Right cardiac atrium (tissue), 5 donors: ENCODE measurements at places on chromosomes 3 and 15. TPM values are rescaled to one million over a fixed set of nuclear protein-coding genes. Genes with fewer than 3 reads are reported as not detected.
A peak's percentile ranks its signal among the peaks of the same experiment; 100 is the strongest.

THRB gene
- 5.3 TPM for polyA plus RNA-seq

TRIM42 gene
- not detected for polyA plus RNA-seq

CFAP100 gene
- not detected for polyA plus RNA-seq

GPR176 gene
- polyA plus RNA-seq, result 1.8 TPM

SCN5A gene
- 69.0 TPM for polyA plus RNA-seq

GRCh38 chr15:32643907-32644445 is 2.5 kb downstream of the SCG5 start:
- DNase-seq, result no peak

DNA sequence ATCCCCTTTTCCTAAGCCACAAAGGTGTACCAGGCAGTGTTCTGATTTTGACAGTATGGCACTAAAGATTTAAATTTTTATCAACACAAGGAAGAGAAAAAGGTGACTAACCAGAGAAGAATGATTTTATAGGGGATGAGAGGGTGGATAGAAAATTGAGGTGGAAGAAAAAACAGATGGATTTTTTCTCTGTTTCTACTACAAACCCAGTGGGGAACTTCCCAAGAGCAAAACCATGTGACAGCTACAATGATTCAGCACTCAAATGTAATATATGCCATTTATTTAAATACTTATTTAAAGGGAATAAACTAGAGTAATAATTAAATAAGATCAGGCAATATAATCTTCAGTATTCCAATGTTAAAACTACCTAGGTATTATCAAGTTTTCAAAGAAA is 11.1 kb downstream of the DCUN1D1 start:
- no peak for DNase-seq

- no peak for DNase-seq
Observed at GRCh38 chr3:108487439-108487838, 23.0 kb downstream of the MYH15 start.

- no peak for DNase-seq
Observed at GRCh38 chr3:43861635-43862034, 170.9 kb downstream of the ABHD5 start.

GRCh38 chr3:64815789-64816188 is 128.0 kb upstream of the ADAMTS9 start:
- no peak for DNase-seq

DNA sequence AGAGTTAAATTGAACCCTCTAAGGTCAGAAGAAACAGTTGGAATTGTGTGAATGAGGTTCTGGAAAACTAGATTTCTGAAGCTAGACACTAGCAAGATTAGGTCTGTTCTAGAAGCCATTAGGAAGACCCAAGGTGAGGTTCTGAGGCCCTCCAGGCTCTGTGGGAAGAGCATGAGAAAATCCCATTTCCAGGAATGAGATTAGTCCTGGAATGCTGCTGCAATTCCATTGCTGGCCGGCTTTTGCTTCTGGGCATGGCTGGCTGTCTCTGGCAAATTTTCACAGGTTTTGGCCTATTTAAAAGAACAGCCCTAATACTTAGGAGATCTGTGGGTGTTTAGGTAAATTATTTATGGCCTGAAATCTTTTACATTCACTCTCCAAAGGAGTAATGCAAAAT is 26.9 kb upstream of the PYDC2 start:
- no peak for DNase-seq

DNA sequence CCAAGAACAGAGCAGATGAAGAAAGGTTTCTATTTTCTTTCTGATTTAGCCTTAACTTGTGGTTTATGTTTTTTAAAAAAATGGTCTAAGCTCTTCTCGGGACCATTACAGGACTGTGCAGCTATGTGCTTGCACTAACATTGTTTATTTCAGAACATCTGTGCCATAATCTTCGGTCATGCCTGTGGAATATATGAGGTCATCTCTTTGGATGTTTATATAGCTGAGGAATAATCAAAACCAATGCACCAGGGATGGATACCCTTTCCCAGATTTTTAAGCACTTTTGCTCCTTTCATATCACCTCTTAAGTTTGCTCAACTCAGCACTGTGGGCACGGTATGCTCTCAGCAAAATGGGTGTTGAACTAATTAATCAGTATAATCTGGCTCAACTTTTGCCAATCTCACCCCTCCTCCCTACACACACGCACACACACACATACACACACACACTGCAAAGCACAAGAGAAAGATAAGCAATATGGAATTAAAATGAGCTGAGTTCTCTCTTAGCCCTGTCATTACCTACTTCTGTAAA is 268.5 kb upstream of the TMC3 start:
- DNase-seq, result no peak

- peak; percentile 83 for DNase-seq
Observed at GRCh38 chr3:27483117-27484014, 818 bp downstream of the SLC4A7 start.
